Fibroblast of villous mesenchyme (primary cell): ENCODE measurements at places on chromosomes 7 and 10. TPM values are rescaled to one million over a fixed set of nuclear protein-coding genes. Genes with fewer than 3 reads are reported as not detected.

Gene GRM8
- under 0.01 TPM in 1 of 2 replicates, not detected in the other for total RNA-seq

Gene SFRP4
- 0.32 and 0.43 TPM in 2 replicates for total RNA-seq

Gene PDE6C
- not detected in 2 replicates for total RNA-seq

Gene SUGCT
- 8.4 and 9.9 TPM in 2 replicates for total RNA-seq

Gene RNF32
- 0.43 and 0.97 TPM in 2 replicates for total RNA-seq

Gene ADRA2A
- total RNA-seq = 0.32 and 3.0 TPM in 2 replicates
